ENCODE measurements at places on chromosomes 2 and 18. TPM values are rescaled to one million over a fixed set of nuclear protein-coding genes. Genes with fewer than 3 reads are reported as not detected.

RTKN gene
- total RNA-seq, result 1.8 TPM

KRTCAP3 gene
- 7.4 TPM for total RNA-seq

ABCA12 gene
- total RNA-seq, result not detected

PLCL1 gene
- 0.23 TPM for total RNA-seq

GRCh38 chr2:102615620-102616436, 3.5 kb upstream of the SLC9A2 start:
- peak; percentile 47 for DNase-seq

GKN2 gene
- not detected for total RNA-seq

GPR39 gene
- not detected for total RNA-seq

Measured in activated naive CD8-positive, alpha-beta T cell treated with anti-CD3 and anti-CD28 coated beads for 36 hours (primary cell).